Activated naive CD8-positive, alpha-beta T cell treated with anti-CD3 and anti-CD28 coated beads, Interleukin-2, amount 50 U/mL, for 16 hours (primary cell): ENCODE measurements at places on chromosomes 2 and 18.

DNA sequence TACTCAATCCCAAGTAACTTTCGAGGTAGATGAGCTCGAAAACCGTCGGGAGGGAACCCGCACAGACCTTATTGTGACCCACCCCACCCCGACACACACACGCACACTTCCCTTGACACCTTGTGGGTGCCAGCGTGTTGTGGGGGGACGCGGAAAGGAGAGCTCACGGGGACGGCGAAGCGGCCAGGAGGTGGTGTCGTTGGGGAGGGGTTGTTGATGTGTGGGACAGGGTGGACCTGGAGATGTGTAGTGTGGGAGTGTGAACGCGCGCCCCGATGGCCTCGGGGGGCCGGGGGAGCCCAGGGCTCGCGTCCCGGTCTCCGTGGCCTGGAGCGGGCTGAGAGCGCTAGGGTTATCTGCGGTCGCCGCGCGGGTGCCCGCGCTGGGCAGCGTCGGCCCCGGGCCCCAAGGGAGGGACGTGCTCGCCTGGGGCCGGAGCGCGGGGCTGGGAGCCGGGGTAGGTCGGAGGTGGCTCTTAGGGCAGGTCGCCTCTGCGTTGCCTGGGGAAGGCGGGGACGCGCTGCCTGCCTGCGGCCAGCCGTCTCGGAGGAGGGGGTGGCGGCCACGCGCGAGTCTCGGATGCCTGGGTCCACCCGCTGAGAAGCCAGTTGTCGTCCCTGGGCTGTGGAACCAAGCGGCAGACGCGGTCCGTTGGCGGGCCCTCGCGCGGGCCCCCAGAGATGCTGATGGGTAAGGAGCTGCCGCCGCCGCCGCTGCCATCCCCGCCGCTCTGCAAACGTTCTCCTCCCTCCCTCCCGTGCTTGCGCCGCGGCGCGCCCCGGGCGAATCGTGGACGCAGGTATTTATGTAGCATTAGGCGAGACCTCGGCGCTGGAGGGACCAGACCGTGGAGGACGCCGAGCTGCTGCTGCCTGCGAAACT is 1.6 kb downstream of the KLHL29 start:
- no peak for DNase-seq

DNA sequence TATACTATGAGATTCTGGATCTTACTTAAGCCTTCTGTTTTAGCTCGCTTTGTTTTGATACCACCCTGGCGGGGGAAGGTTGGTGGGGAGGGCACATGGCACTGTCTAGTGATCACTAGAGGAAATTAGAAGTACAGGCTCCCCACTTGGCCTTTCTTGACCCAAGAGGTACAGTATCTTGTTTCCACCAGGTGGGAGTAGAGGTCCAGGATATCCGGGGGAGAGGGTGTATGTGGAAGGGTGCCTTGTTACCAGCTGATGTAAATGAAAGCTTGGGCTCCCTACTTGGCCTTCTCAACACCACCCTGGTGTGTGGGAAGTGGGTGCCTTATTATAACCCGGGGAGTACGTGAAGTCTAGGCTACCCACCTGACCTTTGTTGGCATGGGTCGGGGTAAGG is 7.5 kb downstream of the GALNT1 start:
- DNase-seq: no peak

GRCh38 chr2:159828738-159829137 is 30.7 kb upstream of the CD302 start:
- DNase-seq: no peak

GRCh38 chr18:48580782-48581181 is 42.0 kb downstream of the CTIF start:
- DNase-seq: no peak

DNA sequence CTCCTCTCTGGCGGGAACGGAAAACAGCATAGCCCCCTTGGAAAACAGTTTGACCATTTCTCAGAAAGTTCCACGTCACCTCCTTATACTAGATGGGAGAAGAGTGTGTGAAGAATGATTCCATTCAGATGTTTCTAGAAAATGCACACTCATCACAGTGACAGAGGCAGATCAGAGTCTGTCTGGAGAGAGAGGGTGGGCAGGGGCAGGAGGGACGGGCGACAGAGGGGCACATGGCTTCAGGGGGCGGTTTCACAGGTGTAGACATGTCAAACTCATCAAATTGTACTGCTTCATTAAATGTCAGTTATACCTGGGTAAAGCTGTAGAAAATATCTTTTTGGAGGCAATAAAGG is 88.8 kb upstream of the TAF1B start:
- no peak for DNase-seq

- DNase-seq: no peak
Measured at GRCh38 chr2:101692041-101692440, 5.5 kb upstream of the MAP4K4 start.

DNA sequence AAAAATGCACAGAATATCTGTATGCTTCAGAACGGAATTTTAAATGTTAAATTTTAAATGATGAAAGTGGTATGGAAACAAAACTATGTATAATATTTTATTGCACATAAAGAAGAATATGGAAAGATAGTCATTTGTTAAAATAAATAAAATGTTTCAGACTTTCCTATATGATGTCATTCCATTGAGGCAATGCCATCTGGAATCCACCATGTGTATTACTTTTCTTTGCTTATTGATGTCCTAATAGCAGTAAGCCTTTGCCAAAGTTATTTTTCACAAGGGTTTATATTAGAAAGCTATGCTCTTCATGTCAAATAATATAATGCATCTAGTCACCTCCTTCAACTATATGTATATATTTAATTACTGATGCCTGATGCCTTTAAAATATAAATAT is 601.6 kb upstream of the PKDCC start:
- DNase-seq: no peak

DNA sequence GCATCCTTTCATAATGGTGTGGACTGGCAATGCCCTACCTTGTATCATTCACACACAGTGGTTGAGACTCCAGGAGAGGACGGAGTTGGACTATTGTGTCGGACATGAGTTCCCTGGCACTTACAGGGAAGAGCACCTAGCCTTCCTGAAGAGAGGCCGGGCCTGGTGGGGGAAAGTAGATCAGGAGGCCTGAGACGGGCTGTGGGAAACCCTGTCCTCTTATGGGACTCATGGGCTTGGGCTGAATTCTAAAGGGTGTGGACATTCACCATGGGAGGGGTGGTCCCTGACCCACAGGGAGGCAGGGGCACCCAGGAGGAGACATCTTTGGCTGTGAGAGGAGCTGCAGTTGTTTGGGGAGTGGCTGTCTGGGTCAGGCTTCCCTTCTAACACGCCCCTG is 286.5 kb downstream of the PHLPP1 start:
- DNase-seq: no peak

GRCh38 chr2:16671760-16672159 is 6.1 kb upstream of the CYRIA start:
- DNase-seq: no peak

GRCh38 chr2:27720004-27720551 is 51.4 kb upstream of the MRPL33 start:
- no peak for DNase-seq

DNA sequence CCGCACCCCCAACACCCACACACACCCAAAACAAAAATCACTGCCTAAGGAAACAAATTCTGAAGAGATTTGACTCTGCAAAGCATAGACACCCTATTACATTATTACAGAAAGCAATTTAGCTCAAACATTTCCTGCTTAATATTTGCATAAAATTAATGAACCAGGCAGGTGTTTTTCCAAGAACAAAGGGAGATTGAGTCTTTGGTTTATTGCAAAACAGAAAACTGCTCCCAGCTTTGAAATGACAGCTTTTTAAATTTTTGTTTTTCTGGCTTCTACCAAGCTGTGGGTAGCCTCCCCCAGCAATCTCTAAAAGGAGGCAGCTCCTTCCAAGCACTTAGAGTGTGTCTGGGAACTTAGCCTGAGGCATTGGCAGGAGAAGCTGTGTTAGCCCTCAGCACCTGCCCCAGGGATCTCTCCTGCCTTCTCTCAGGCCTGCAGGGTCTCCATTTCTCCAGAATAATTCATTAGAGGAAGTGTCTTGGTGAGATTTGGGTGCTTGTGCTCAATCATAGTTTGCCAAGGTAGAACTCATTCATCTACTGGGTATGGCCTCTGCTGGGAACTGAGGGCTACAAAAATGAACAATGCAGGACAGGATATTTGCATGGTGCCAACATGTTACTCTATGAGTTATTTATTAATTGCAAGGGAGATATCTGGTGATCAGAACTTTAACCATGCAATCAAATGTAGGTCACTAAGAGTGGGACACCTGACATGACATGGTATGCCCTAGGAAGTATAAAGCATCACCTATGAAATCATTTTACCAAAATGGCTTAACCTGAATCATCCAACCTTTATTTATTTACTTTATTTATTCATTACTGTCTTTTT is 58.7 kb downstream of the B3GNT2 start:
- DNase-seq: no peak

DNA sequence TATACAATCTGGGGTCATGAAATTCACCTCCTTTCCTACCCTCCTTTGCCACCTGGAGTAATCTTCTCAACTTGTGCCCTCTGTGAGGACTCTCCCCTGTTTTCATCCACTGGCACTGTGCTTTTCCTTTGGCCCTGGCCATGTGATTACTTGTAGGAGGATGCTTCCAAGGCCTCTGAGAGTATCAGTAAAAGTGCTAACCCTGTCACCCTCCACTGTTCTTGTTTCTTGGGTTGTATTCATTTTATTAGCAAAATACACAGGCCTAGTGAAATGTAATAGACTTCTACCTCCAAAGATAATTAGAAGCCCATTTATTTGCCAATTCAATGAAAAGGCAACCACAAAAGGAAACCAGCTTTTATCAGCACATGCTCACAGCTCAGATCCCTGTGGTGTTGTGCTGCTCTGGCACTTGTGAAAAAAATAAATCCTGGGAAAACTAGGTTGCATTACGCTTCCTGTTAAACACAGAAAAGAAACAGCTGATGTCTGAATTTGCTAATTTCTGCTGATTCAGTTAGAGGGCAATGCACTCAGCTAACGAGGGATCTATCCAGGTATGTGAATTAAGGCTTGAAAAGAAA is 357.5 kb upstream of the ETAA1 start:
- no peak for DNase-seq
